ENCODE measurements at places on chromosomes 11 and 22.

GRCh38 chr11:64998141-64998540 is 1.4 kb upstream of the BATF2 start:
- no peak for DNase-seq

GRCh38 chr11:6856871-6857270 is 6.0 kb upstream of the OR10A2 start:
- no peak for DNase-seq

- no peak for DNase-seq
Measured at GRCh38 chr11:93569496-93569895, 26.3 kb upstream of the SMCO4 start.

GRCh38 chr11:124868331-124869274 is 3.4 kb downstream of the ROBO3 start:
- DNase-seq: no peak

- no peak for DNase-seq
Measured at GRCh38 chr11:71211631-71212030, 40.7 kb downstream of the SHANK2 start.

GRCh38 chr11:128711136-128711535 is 17.3 kb downstream of the FLI1 start:
- no peak for DNase-seq

DNA sequence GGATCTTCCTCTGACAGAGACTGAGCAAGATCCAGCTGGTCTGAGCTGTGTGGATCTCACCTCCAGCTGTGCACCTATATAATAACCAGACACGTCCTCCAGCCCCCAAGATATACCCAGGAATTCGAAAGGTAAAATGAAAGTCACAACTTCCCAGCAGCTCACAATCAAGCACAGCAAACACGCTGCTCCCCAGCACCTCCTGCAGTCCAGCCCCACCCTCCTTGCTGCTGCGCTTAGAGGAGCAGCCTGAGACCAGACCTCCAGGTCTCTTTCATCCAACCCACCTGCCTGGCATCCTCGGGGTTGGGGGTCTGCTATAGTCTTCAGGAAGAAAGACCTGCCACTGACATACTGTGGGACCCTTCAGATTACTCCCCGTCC is 3.0 kb upstream of the APOL4 start:
- DNase-seq: no peak

DNA sequence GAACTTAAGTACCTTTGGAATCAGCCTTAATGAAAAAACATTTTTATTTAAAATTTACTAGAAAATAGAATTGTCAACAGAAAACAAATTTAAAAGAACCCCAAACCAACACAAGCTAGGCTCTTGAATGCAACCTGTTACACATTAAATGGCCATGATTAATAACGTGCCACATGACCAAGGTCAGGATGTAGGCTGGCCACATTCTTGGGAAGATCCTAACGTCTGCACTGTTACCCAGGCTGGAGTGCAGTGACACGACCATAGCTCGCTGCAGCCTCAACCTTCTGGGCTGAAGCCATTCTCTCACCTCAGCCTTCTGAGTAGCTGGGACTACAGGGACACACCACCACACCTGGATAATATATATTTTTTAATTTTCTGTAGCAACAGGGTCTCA is 126.4 kb upstream of the APOA1 start:
- no peak for DNase-seq

DNA sequence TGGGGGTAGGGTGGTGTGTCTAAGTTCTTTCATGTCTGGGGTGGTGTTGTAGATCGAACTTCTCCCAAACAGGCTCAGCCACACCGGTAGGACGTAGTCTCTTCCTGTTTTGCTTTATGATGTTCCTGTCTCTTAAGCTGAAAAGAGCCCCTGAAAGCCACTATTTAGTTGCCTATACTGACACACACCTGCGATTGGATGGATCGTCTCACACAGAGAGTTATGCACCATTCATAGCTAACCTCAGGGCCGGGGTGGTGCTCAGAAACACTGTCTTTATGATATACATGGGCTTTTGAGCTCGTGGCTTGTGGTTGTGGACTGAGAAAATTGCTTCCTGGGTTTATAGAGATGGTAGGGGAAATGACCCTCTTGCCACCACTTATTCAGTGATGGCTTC is 137.6 kb downstream of the TEAD1 start:
- DNase-seq: no peak

- DNase-seq: no peak
Measured at GRCh38 chr22:41397143-41397811, 15.5 kb downstream of the TEF start.

DNA sequence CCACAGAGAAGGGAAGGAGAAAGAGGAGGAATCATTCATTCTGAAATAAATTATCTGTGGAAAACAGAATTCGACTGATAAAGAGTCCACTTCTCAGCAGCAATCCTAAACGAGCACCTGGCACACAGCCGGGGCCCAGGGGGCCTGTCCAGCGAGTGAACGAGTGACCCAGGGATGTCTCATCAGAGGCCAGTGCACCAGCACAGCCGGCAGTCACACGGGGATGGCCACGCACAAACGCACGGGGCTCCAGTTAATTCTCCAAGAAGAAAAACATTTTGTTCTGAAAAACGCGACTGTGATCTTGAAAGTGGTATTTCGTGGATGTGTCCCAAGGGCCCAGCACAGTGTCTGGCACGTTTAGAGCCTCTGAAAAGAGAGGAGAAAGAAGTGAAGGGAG is 154.6 kb downstream of the BRD1 start:
- no peak for DNase-seq

DNA sequence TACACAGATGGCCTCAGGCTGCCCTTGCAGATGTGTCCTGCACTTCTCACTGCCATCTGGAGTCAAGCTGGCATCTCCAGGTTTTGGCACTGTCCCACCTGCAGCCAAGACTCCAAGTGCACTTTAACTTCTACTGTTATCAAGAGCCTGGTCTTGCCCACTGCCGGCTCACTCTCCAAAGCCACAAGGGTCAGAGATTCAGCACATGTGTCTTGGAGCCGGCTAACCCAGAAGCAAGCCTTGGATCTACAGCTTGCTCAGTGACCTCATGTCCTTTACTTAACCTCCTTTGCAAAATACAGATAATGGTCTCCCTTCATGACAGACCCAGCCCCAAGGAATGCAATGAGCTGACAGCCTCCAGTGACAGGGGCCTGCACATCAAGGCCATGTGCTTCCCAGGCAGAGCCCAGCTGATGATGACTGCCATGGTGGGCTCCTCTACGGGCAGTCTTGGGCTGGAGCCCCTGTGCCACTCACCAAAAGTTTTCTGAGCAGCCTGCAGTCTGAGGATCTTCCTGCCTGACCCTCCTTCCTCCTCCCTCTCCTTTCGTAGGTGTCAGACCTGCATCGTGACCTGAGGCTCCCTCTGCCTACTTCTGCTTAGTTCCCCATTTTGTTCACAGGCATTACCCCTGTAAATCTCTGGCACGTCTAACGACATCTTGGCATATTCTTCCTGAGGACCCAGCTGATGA is 9.0 kb downstream of the TP53AIP1 start:
- DNase-seq: no peak

DNA sequence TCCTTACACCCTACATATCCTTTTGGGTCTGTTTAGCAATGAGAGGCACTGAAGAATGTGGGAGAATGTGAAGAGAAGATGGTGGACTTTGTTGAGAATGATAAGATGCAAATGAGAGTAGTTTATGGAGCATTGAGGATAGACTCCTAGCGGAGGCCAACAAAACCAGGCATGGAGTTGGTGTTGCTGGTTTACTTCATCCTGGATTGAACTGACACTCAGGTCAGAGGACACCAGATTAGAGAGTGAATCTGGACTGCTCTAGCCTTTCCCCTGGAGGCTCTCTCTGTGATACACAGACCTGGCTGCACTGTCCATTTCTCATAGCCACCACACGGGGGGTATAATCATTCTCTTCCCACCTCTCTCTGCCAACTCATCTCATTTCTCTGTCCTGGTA is 98.7 kb downstream of the MICAL2 start:
- DNase-seq: no peak

GRCh38 chr11:76621868-76622267 is 48.7 kb downstream of the LRRC32 start:
- DNase-seq: no peak

GRCh38 chr22:21594865-21595452 is 27.4 kb downstream of the UBE2L3 start:
- no peak for DNase-seq

GRCh38 chr11:70467201-70468085 is 69.1 kb downstream of the CTTN start:
- DNase-seq: peak; percentile 22

- no peak for DNase-seq
Measured at GRCh38 chr11:41053894-41054293, 405.6 kb downstream of the LRRC4C start.

- DNase-seq: no peak
Measured at GRCh38 chr22:17772958-17773605, 1.2 kb downstream of the BID start.

DNA sequence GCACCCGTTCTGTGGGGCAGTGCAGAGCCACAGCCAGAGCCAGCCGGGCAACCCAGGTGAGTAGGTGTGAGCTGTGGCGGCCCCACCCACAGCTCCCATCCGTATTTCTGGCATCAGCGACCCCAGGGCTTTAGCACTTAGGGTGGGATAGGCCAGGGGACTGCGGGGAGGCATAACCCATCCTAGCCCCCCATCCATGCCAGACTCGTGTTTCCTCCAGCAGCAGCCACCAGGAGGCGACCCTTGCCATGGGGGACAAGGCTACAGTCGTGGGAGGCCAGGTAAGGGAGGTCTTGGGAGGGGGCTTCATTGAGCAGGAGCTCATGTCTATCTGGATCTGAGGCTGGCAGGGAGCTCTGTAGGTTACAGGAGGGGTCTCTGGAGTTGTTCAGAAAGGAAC is 873 bp downstream of the OTOG start:
- DNase-seq: no peak

Measured in AML-193 (cell line).